ENCODE measurements at places on chromosomes 7 and 10.

DNA sequence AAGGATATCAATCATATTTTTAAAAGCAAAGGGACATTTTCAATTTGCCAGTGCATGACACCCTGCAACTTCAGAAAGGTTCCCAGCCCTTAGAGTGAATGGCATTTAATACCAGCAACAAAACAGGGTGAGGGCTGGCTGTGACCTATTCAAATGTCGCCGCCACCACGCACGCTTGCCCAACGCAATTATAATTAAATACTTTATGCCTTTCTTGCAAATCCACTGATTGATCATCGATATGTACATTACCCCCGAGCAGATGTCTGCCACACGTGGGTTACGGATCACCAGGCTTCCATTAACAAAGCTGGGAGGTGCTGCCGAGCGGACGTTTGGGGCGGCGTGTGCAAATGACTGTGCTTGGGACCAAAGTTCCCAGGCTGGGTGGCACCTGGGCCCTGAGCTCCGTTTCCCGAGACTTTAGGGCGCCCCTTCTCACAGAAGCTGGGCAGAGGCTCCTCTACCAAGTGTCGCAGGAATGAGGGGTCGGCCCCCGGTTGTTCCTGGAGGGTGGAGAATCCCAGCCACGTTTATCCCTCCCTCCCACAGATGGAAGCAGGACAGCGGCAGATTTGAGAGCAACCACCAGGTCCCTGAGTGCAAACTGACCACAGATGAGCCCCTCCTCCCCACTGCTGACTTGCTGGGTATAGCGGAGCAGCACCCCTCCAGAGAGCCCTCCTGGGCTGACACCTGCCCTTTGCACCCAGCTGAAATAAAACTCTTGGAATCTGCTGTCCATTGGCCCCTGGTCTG is 3.9 kb downstream of the FOXL3 start:
- no peak for DNase-seq

DNA sequence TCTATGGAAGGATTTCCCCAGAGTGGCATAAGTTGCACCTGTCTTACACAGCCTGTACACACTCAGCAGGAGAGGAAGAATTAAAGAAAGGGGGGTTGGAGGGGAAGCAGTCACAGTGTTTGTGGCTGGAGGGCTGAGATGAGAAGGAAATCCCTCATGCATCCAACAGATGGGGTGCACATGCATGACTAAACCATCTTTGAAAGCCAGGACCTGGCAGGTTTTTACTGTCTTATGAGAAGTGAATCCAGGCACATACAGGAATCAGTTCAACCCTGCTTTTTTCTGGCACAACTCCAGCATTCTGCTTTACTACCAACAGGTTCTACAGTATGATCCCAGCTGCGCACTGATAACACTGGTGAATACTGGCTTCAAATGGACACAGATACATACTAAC is 107.7 kb downstream of the CACNA2D1 start:
- DNase-seq: no peak

DNA sequence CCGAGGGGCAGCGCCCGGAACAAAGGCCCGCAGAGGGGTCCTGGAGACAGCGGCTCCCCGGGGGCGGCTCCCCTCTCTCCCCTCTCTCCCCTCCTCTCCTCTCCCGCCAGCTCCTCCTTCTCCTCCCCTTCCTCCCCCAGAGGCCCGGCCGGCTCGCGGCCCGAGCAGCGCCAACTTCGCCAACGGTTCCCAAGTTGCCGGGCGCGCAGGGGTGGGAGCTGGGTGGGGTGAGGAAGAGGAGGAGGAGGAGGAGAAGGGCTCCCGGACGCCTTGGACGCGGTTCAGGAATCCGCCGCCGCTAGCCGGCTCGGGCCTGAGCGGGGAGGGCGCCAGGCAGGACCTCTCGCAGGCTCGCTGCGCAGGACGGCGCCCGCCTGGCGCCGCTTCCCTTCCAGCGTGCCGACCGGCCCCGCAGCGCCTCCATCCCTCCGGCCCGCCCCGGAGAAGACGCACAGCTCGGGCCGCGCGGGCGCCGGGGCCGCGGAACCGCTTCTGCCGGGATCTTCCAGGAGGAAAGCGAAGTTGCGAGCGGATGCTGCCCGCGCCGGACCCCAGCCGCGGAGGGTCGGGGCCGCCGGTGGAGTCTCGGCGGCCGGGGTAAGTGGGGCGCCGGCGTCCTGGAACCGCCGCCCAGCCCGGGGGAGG is at the start of gene CHST3:
Gene CHST3 (plus strand): TSS at position 298 of the 645 bp plus-strand sequence. CDS start 41,448 bp downstream, outside the sequence.
- no peak for DNase-seq

DNA sequence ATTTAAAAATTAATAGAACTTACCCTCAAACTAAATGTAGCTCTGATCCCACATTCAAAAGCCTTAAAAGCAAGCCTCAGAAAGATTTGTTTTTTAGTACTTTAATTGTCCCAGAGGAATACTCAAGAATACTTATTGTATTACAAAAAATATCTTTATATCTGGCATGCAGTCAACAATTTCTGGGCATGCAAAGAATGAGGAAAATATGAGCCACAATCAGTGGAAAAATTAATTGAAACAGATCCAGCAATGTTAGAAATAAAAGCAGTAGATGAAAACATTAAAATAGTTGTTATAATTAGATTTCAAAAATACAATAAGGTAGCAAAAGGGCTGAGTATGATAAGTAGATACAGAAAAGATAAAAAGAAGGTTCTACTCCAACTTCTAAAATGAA is 154.7 kb downstream of the PON1 start:
- DNase-seq: no peak

DNA sequence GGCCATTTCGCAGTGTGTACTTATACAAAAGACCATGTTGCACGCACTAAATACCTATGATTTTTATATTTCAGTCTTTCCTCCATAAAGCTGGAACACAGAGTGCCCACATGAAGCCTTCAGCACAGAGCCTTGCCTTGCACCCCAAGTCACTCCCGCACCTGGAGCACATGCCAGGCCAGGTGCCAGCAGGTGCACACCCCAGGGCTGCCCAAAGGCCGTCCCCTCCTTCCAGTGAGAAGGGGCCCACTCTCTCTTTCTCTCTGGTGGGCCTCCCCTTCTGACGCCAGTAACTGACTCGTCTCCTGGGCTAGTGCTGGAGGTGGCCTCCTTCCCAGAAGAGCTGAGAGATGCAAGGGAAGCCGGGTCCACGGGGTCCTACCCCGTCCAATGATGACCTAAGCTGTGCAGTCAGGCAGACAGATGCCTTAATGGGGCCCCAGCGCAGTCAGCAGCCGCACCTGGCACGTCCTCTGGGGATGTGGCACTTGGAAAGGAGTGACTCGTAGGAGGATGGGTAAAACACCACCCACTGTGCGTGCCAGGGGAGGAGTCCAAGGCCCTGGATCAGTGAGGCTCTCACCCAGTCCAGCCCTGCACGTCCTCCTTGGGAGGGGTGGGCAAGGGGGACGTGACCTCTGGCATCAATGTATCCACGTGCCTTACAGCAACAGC is 17.7 kb upstream of the SHH start:
- no peak for DNase-seq

DNA sequence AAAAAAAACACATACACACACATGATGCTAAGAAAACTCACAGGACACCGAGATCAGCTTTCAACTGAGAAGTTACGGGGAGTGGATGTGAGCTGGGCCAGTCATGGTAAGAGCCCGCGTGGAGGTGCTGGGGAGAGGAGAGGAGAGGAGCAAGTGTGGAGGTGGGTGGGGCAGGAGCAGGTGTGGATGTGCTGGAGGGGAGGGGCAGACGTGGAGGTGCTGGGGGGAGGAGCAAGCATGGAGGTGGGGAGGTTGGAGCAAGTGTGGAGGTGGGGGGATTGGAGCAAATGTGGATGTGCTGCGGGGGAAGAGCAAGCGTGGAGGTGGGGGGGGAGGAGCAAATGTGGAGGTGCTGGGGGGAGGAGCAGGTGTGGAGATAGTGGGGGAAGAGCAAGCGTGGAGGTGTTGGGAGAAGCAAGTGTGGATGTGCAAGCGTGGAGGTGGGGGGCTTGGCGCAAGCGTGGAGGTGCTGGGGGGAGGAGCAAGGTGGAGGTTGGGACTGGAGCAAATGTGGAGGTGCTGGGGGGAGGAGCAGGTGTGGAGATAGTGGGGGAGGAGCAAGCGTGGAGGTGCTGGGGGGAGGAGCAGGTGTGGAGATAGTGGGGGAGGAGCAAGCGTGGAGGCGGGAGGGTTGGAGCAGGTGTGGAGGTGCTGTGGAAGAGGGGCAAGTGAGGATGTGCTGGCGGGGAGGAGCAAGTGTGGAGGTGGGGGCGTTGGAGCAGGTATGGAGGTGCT is 24.5 kb upstream of the NCAPG2 start:
- no peak for DNase-seq

GRCh38 chr7:82745117-82745516 is 301.5 kb upstream of the CACNA2D1 start:
- DNase-seq: no peak

DNA sequence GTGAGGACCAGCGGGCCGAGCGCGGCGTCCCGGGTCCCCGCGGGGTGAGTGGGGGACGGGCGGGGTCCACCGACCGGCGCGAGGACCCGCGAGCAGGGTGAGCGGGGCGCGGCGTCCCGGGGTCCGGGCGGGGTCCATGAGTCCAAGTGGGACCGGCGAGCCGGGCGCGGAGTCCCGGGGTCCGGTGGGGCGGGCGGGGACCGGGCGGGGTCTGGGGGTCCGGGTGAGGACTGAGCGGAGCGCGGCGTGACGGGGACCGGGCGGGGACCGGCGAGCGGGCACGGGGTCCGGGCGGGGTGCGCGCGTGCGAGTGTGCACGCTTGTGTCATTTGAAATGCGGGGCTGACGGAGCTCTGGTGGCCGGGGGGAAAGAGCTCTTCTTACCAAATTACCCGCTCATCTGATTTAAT is 765 bp downstream of the CELF2 start:
- DNase-seq: no peak

DNA sequence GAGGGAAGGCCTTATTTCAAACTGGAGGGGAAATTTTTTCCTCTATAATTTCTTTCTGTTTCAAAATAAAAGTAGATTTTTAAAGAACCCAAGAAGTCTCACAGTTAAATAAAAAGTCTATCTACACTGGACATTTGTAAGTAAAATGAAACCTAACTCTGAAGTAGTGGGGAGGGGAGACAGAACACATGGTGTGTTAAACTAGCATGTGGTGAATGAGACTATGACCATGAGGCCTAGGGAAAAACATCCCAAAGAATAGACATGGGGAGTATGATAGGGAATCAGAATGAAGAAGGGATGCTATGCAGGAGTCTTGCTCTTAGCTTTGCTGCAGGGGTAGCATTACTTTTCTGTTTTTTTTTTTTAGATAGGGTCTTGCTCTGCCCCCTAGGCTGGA is 1061.3 kb upstream of the LRRTM3 start:
- DNase-seq: no peak

- peak; percentile 41 for DNase-seq
These were observed 3.5 kb upstream of the GNGT1 start for GRCh38 chr7:93902777-93903423.

DNA sequence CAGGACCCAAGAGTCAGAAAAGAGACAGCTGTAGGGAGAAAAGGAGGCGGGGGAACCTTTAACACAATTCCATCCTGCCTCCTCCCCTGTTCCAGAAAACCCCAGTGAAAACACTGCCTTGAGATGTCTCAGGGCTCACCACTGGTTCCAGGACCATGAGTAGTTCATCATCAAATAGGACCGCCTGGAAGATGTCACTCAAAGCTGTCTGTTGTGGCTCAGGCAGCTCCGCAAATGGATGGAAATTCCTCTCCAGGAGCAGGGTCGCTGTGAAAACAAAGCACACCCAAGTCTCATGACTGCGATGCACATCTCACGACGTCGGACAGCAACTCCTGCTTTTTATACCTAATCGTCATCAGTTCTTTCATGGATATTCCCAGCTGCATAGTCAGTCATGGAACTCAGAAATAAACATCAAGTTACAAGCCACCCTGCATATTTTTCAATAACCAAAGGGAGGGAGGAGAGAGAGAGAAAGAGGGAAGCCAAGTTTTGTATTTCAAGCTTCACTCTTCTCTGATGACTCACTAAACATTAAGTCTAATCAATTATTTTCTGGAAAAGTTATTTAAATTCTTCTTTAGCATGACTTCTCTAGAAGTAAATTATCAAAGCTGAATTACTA is 49.2 kb downstream of the GSDME start:
- peak; percentile 54 for DNase-seq

DNA sequence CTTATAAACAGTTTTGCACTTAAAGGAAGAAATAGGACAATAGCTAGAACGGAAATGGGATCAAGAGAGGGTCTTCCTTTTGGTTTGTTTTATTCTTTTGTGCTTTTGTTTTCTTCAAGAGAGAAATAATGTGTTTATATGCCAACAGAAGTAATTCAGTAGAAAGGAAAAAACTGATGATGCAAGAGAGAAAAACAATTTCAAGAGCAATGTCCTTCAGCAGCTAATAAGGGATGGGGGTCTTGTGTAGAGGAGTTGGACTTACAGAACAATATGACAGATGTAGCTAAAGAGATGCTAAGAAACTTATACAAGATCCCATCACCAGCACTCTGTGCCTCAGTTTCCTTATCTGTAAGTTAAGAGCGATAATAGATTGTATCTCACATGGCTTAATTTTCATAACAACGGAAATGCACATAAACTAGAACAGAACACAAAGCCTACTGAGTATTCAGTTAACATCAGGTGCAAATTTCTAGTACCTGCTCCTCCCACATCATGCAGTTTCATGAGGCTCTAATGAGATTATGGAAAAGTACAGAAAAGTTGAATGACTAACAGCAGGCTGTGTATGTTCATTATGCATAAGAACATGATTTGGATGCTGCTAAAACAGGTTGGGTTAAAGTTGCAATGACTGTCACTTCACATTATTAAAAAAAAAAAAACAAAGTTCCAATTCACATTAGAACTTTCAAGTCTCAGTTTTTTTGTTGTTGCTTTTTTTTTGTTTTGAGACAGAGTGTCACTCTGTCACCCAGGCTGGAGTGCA is 17.2 kb downstream of the HERPUD2 start:
- no peak for DNase-seq

- no peak for DNase-seq
These were observed 312.6 kb downstream of the FGFR2 start for GRCh38 chr10:121285406-121286196.

DNA sequence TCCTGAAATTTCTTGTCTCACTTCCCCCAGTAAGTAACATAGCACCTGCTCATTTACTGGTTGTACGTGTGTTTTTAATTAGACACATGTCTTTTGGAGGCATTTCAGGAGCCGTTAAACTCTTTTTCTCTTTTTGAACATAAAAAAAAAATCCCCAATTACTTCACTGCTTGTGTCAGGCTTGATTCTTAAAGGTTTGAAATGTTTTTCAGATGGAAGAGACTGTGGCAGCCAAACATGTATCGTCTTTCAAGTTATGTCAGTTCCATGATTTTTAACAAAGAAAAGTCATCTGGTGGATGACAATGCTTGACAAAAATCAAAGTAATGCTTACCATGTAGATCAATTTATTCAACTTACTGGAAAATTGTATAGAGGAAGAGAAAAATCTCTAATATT is 585.8 kb downstream of the GATA3 start:
- no peak for DNase-seq
